Astrocyte of the cerebellum (primary cell): ENCODE measurements at places on chromosomes 5 and 9.
A peak's percentile ranks its signal among the peaks of the same experiment; 100 is the strongest.

DNA sequence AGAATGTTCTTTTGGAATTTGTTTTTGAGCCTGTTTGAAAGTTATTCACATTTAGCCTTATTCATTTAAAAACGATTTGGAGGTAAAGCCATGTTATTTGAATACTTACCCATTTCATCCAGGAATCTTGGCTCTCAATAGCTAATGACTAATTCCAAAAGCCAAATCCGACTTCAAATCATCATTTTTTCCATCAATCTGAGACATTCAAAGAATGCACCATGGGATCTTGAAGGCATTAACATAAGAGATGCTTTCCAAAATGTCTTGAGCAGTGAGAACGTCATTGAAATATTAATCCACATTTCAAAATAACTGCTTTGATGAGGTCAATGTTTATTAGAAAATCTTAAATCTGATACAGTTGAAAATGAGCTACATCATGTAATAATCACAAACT is 617.0 kb upstream of the RORB start:
- no peak for DNase-seq

DNA sequence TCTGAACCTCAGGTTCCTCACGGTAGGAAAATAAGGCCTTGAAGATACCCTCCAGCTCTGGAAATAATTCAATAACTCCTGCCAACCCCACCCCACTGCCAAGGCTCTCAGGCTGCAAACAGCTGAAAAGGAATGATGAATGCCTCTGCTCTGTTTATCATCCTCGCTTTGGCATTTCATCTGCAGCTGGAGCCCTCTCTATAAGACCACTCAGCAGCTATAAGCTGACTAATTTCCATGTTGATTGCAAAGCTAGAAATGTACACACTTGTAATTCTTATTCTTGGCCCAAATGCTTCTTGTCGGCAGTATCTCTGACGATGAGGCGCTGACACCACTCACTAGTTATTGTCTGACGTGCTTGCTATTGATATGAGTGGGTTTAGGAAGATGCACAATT is 408.4 kb upstream of the NMUR2 start:
- DNase-seq = no peak

DNA sequence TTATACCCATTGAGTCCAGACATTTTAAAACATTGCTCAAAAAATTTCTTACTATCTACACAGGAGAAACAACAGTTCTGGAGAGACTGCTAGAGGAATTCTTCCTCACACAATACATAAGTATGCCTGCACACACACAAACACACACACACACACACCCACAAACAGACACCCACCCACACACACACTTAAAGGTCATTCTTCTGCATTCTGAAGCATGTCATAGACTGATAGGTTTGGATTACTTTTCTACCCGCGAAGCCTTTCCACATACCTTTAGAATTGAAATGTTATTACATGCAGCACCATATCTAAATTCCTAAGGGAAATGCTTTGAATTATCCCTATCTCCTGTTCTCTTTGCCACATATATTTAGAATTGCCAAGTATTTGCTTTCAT is 80.2 kb downstream of the FAM174A start:
- no peak for DNase-seq

DNA sequence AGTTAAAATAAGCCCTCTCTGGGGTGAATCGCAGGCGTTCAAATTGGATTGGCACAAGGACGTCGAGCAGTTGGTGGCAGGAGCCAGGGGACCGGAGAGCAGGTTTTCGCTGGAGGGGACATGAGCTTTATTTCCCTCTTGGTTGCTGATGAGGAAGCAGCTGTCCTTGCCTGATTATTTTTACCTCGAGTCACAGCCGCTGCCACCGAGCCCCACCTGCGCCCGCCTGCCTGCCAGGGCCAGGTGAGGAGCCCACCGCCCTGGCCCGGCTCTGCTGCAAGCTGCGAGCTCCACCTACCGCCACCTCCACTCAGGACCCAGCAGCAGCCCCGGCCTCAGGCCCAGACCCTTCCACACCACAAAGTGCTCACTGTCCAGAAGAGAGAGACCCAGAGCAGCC is 9.0 kb upstream of the ADGRD2 start:
- DNase-seq = no peak

DNA sequence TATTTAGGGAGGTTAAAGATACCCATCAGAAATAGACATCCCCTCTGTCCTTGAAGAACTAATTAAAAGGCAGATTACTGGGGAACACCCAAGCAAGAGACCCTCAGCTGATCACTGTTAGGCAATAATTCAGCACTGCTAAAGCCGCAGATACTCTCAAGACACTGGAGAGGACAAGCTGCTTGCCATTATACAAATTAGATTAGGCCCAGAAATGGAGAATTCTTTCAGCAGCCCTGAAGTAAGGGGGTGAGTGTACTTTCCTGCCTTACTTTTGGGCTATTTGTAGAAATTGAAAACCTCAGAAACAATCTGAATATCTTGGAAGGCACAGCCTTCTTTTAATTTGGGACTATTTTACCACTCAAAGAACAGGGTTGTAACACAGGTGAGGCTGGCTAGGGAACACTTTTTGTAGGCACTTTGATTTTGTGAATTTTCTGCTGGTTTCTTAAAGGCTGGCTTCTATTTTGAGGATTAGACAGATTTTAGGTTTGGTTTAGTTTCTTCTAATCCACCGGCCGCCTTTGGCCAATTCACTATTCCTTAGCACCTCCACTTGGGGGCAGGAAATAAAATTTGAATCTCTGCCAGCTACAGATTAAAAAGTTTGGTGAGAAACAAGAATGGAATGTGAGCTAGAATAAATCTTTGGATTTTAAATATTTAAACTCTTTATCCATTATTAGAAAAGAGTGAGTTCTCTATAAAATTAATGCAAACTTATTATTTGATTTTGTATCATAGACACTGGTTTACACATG is 106.0 kb downstream of the SMARCA2 start:
- DNase-seq = peak; percentile 44

DNA sequence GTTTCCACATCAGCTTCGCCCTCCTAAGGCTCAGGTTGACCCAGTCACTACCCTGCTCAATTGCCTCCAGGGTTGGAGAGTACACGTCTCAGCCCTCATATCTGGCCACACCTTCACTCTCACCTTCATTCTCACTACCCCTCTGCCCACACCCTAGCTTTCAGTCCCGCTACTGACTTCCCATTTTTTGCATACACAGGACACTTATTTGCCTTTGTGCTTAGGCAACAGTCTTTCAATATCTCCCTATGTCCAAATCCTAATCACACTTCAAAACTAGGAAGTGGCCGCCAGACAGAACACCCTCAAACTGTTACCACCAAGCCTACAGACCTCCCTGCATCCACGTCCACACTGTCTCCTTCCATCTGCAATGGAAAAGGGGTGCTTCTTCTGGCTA is 10.9 kb downstream of the MCTP1 start:
- DNase-seq = no peak

- DNase-seq = no peak
Observed at GRCh38 chr9:72360324-72360723, 4.7 kb downstream of the ZFAND5 start.

- DNase-seq = peak; percentile 49
Observed at GRCh38 chr5:92687821-92688722, 892.9 kb downstream of the NR2F1-AS1 start.

- no peak for DNase-seq
Observed at GRCh38 chr9:71747576-71747975, 20.7 kb downstream of the CEMIP2 start.

DNA sequence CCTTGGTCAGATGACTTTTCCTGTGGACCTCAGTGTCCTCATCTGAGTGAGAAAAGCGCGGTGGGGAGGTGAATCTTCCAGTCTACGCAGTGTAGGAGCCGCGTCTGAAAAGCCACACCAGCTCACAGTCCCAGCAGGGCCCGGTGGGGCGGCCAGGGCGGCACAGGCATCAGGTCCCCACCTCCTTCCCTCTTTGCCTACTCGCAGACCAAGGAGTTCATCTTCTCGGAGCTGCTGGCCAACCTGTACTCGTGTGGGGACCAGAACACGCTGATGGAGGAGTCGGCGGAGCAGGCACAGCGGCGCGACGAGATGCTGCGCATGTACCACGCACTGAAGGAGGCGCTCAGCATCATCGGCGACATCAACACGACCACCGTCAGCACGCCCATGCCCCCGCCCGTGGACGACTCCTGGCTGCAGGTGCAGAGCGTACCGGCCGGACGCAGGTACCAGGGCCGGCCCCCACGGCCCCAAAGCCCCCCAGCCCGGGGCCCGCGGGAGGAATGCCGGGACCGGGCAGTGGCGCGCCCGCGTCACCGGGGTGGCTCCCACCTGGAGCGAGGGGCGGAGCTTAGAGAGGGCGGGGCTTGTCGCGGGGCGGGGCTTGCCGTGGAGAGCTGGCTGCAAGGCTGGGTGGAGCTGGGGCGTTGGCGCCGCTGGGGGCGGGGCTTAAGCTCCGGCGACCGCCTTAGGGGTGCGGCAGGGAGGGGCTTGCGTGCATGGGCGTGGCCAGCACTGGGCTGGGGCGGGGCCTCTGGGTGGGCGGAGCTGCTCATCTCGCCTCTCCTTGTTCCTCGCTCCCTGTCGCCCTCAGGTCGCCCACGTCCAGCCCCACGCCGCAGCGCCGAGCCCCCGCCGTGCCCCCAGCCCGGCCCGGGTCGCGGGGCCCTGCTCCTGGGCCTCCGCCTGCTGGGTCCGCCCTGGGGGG is 25.6 kb downstream of the GOLGA2 start:
- DNase-seq = peak; percentile 45

- DNase-seq = no peak
Observed at GRCh38 chr9:132632413-132633129, 37.2 kb downstream of the DDX31 start.

GRCh38 chr5:372996-373709 is 51.6 kb downstream of the AHRR start:
- no peak for DNase-seq

GRCh38 chr9:30065888-30066287 is 2318.6 kb upstream of the ACO1 start:
- no peak for DNase-seq

DNA sequence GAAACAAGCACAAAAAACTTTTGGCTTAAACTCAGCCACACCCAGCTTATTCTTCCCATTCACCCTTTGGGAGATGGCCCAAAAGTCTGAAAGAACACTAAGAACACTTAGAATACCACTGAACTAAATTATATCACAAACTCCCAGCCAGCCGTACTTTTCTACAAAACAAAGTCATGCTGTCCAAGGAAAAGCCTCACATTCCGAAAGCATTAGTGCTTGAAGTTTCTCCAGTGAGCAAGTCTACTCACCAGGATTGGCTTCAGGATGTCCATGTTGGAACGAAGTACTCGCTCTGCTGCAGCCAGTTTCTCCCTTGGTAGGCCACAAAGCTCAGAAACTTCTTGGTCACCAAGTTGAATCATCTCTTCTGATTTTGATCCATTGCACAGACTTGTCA is 69.7 kb downstream of the ABCA1 start:
- DNase-seq = peak; percentile 23

- DNase-seq = no peak
Observed at GRCh38 chr5:141960018-141960417, 2.0 kb upstream of the PCDH12 start.

DNA sequence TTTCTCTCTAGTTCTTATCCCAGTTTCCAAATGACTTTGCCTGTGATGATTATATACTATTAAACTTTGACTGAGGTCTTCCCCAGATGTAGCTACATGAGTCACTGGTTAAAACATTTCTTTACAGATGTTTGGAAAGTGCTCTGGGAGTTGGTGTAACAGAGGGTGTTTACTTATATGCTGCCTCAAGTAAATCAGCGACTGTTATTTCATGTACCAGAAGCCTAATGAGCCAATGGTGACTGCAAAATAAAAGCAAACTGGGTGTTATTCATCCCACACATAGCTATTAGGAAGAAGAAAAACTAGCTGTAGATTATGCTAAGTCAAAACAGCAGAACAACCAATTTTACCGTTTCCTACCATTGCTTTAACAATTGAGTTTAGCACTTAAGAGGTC is 929.7 kb upstream of the SEMA6A start:
- no peak for DNase-seq

- no peak for DNase-seq
Observed at GRCh38 chr9:101269591-101270283, 115.1 kb downstream of the BAAT start.

- no peak for DNase-seq
Observed at GRCh38 chr9:14312719-14313377, 1.1 kb downstream of the NFIB start.

DNA sequence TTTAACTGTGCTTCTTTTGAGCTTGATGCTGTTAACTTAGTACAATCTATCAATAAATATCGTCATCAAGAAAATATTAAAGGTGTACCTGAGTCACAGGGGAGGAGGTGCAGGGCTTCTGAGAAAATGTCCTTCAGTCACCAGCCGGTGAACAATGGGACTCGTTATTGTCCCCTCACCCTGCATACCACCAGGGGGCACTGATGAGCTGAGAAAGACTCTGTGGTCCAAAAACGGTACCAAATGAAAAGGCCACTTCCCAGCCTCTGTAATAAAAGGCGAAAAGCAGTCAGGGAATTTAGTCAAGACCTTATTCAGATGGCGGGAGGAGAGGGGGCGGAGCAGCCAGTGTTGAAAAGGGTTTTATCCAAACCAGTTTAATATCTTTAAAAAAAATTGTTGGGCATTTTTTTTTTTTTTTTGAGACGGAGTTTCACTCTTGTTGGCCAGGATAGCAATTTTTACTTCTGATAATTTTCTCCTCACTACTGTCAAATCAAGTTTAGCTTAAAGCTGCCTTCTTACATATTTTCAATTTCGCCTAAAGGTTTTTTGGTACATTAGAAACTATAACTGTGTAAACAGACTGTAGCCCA is 271.9 kb upstream of the ADAMTS16 start:
- DNase-seq = peak; percentile 22

DNA sequence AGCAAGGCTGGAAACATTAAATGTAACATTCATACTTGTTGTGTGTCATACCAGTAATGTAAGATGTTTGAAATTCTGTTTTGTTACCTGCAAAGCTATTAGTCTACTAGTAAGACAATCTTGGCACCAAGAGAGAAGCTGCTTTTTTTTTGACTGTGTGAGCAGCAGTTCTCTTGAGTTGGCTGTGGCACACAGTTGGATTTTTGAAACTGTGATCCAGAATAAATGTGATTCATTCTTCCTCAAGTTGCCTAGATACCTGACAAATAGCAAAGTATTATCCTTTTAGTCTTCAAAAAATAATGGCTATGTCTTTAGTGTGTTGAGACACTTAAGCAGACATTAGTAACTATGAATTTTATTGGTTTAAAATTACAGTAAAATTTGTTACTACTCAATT is 57.2 kb upstream of the HAPLN1 start:
- DNase-seq = no peak

- no peak for DNase-seq
Observed at GRCh38 chr9:27428551-27428950, 95.5 kb upstream of the IFNK start.

- no peak for DNase-seq
Observed at GRCh38 chr9:18398038-18398437, 75.9 kb upstream of the ADAMTSL1 start.

- DNase-seq = no peak
Observed at GRCh38 chr9:19965336-19965735, 176.5 kb upstream of the SLC24A2 start.
